ENCODE measurements at places on chromosomes 5 and 9.

DNA sequence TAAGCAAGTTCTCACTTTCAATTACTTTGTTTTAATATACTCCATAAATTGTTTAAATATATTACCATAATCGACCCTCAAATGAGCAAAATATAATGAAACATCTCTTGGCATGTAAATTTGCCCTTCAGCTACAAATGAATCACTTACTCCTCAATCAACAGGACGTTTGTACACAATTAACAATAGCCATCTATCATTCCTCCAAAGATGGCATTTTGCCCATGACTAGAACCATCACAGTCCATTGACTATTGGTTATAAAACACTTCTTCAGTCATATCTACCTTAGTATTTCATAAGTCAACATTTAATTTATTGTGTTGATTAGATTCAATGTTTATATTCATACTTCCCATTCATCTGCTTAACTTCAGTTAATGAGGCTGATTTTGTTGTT is 127.2 kb downstream of the CTNND2 start:
- no peak for DNase-seq

DNA sequence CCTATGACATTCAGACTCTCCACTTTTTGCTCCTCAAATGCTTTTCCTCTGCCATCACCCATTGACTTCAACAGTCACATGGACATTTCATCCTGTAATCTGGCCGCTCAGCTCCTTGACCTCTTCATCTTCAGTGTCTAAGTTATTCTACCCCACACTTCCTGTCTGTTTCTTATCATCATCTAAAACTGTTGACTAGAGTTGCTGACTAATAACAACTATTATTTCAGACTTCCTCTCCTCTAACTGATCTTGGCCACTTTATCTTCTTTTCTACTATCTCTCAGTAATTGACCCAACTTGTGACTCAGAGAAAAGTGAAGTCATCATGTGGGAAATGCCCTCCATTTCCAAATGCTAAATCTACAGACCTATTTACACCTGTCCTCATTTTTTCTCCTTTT is 254.7 kb upstream of the TRPC7 start:
- DNase-seq, result no peak

GRCh38 chr5:132024789-132025402 is 13.4 kb upstream of the ACSL6 start:
- DNase-seq, result no peak

DNA sequence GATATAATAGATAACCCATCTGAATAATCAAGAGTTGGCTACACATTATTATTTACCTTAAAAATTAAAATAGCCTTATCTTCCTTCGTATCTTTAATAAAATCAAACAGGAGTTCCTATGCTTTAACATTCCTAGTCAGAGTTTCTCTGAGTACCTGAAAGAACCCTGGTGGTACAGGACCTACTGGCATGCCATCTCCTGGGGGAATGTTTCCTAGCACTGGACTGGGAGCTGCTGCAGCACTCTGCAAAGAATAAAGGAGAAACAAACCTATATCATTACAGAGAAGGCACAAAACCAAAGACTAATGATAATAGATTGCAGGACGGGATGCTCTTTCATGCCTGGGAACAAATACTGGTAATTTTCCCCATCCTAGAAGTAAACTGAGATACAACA is 119.5 kb upstream of the ACOT12 start:
- no peak for DNase-seq

DNA sequence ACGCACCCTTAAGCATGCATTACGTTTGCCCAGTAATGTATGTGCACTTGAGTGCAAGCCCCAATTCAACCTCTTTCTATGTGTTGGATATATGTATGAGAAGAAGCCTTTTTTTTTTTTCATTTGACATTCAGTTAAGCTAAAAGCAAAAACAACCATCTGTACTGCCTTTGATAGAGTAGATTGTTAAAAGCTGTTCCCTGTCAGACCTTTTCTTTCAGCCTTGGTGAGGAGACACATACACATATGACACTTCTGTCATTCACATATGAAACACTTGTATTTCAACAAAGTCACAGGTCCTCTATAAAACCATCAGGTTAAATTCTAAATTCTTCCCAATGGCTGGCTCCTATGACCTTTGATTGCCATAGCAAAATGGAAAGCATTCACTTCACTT is 40.2 kb upstream of the STARD4 start:
- no peak for DNase-seq

- no peak for DNase-seq
Measured at GRCh38 chr5:180387798-180388197, 34.7 kb upstream of the GFPT2 start.

DNA sequence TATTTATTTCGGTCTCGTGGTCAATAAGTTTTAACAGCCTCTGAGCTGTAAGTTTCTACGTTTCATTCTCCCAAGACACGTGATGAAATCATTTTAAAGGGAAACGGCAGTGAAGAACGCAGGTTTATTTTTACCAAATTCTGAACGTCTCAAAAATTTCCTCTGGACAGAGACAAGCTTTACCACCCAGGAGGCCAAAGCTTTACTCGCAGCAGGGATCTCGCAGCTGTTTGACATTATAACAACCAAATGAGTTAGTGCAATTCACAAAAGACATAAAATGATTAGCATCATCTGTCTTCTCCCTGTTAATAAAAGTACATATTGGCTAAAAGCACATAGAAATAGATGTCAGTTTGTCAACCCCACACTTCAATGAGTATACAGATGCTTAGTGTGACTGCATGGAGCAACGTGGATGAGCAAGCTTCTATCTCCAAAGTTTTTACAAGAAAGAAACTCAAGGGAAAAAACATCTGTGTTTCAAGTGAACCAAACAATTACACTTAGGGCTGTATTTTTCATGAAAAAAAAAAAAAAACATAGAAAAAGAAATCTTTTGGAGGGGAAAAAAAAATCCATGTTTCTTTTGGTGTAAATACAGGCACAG is 2.5 kb downstream of the SEMA5A start:
- no peak for DNase-seq

- no peak for DNase-seq
Measured at GRCh38 chr5:56161927-56162326, 71.2 kb downstream of the ANKRD55 start.

All from GM13976 (cell line).